Memory B cell (primary cell): ENCODE measurements at places on chromosomes 3 and 15.

- no peak for DNase-seq
Measured at GRCh38 chr15:57606048-57606447, 14.3 kb downstream of the MYZAP start.

DNA sequence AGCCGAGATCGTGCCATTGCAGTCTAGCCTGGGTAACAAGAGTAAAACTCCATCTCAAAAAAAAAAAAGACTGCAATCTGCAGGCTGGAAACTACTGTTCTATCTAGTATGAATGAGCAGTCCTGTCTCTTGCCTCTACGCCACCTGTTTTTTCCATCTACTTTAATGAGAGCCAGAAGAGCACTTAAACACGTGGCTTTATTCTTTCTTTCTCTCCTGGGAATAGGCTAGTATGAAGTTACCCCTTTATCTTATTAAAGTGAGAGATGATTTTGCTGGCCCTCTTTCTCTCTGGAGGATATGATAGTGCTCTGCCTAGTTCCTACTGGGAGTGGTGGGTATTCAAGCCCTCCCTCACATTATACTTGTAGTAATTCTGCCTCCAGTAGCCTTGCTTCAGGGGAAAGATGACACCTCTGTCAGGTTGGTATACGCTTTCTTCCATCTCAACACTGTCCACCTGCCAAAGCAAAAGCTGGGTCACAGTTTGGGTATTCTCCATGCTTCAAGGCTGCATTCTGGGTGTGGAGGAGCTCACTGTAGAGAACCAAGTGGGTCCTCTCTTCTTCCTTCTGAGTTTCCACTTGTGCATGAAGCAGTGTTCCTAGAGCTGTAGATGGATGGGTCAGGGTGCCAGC lies 17.8 kb downstream of the MAPKBP1 start:
- no peak for DNase-seq

DNA sequence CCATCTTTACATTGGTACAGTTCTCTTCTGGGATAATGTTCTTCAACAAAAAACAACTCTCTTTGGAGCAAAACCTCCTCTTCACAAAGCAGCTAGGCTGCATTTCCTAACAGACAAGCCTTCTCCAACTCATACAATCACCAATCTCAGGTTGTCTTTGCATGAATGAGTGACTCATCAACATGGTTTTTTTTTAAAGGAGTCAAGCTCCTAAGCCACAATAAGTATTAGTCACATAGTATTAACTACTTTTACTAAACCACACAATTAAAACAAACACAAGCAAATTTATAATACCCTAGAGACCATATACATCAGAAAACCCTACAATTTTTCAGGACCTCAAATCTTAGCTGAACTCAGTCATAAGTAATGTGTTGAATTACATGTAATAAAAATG lies 137.4 kb downstream of the TBC1D5 start:
- DNase-seq: no peak

DNA sequence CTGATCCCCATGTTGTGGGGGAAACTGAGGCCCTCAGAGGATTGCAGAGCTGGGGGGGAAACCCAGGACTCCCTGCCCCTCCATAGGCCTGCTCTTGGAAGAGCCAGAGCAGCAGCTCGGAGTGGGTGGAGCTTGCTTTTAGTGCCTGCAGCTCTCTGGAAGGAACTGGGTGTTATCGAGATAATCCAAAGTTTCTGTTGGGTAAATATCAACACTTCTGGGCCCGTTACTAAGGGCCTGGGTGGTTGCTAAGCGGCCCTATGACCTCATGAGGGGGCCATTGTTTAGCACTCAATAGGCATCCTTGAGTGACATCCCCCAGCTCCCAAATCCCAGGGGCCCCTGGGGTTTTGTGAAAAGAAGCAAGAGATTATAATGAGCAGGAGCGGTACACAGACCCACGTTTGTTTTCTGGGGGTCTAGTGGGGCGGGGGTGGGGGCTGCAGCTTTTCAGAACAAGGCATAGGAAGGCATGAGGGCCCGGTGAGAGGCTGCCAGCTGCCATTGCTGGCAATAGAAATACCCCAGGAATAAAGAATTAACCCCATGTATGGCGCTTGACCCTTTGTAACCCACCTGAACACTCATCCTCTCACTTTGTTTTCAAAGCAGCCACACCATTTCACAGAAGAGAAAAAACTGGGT lies 48.3 kb upstream of the ATP2B2 start:
- DNase-seq: no peak

GRCh38 chr3:16359331-16359730 lies 94.3 kb downstream of the OXNAD1 start:
- DNase-seq: no peak

DNA sequence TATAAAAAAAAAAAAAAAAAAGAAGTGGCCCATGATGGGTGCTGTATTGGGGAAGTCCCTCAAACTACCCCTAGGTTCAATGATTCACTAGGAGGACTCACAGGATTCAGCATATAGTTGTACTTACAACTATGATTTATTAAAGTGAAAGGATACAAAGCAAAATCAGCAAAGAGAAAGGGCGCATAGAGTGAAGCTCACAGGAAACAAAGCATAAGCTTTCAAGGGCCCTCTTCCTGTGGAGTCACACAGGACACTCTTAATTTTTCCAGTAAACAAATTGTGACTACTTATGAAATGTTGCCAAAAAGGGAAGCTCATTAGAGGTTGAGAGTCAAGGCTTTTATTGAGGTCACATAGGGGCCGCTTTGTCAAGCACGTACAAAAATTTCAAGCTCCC lies 153.7 kb upstream of the GAP43 start:
- DNase-seq: no peak

DNA sequence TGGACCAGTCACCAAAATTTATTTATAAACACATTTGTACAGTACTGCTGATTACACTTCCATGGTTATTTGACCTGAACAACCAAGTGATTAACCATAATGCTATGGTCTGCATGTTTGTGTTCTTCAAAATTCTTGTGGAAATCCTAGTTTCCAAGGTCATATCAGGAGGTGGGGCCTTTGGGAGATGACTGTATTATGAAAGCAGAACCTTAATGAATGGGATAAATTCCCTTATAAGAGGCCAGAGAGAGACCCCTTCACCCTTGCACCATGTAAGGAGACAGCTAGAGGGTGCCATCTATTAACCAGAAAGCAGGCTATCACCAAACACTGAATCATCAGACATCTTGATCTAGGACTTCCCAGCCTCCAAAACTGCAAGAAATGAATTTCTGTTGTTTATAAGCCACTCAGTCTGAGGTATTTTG lies 1.9 kb downstream of the SCAPER start:
- peak; percentile 18 for DNase-seq

DNA sequence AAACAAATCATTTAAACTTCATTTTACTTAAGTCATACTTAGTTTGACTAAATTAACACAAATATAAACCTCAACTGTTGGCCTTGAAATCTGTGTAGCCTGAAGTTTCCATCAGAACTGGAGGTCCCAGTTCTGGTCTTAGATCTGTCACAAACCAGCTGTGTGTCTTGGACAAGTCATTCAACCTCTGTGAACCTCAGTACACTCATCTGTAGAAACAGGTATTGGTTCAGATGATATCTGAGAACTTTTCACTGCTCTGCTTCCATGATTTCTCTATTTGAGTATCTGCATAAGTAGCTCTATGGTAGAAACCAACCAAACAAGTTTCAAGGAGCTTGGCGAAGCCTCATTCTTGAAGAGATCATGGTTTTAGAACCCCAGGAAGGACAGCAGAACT lies 60.4 kb upstream of the SLC2A2 start:
- no peak for DNase-seq

GRCh38 chr3:58563386-58564035 lies 13.7 kb downstream of the FAM107A start:
- DNase-seq: no peak

DNA sequence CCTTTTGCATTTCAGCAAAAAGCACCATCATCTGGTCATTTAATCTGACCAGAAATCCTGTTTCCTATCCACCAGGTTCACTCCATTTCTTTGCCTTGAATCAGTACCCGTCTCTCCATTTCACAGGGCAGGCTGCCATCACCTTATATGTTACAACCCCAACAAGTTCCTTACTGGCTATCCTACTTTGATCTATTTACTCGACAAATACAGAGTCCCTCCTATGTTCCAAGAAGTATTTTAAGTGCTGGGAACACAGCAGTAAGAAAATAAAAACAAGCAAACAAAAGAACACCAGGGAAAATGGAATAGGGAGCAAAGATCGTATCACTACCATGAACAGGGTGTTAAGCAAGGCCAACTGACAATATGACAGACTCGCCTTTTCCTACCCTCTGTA lies 295.2 kb upstream of the WNT5A start:
- DNase-seq: no peak

GRCh38 chr3:55337641-55338180 lies 149.4 kb downstream of the WNT5A start:
- no peak for DNase-seq

GRCh38 chr3:79983118-79983517 lies 215.3 kb upstream of the ROBO1 start:
- DNase-seq: no peak

GRCh38 chr3:23805633-23806533 lies at the start of gene UBE2E1:
TSS of gene UBE2E1 (plus strand) at chr3:23805955. CDS start at chr3:23807270, 1,315 bp downstream.
- DNase-seq: peak; percentile 73

DNA sequence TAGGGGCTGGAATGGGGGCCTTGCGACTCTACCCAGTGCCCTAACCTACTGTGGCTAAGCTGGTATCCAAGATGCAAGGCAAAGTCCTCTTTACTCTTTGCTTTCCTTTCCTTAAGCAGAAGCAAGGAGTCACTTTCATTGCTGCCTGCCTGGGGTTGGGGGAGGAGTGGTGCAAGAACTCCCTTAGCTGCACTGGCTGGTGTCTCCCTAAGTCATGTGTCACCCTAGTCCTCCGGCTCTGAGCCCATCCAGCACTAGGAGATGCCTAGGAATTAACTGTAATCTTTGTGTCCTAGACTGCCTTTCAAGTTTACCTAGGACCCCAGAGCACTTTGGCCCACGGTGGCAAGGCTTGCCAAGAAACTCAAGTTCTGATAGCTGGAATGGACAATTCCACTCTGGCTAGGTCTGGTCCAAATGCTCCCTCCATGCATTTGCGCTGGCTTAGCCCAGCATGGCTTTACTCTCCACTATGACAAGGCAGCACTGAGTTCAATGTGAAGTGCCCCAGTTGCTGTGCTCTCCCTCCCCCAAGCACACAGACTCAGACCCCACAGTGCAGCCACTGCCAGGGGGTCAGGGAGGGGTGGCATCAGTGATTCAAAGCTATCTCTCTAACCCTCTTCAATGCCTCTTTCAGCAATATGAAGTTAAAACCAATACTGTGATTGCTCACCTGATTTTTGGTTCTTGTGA lies 58.7 kb downstream of the ESYT3 start:
- DNase-seq: no peak

GRCh38 chr3:11618904-11619303 lies 24.8 kb downstream of the VGLL4 start:
- no peak for DNase-seq

- DNase-seq: no peak
Measured at GRCh38 chr3:126013751-126014156, 44.8 kb downstream of the ROPN1B start.

- no peak for DNase-seq
Measured at GRCh38 chr3:115361806-115362205, 214.7 kb upstream of the ZBTB20 start.

DNA sequence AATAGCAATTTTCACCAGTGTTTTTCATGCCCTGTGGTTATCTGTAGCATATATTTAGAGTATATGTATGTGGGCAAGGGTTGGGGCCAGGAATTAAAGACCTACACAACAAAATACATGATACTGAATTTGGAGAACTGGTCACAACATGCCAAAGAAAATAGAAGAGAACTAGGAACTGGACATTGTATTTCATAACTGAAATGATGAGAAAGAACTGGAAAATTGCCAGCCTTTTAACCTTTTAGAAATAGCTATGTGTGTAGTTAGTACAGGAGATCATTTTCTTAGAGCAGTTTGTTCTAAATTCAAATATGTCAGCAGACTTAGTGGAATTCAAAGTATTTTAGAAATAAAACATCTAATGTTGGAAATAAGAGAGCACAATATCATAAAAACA lies 227.1 kb upstream of the CGNL1 start:
- no peak for DNase-seq

DNA sequence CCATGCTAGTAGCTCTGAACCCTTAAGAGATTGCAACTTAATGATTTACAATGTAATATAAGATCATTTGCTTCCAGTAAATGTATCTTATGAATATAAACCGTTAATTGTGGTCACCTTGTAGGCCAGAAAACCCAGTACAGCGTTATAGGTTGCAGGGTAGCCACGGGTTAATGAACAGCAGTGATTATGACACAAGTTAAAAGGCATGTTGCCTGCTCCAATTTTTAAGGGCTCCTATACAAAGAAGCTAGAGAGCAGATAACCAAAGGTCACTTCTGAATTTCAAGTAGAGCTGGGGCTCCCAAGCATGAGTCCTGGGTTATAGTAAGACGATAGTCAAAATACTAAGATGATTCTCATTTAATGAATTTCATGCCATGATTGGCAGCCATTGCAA lies 13.5 kb downstream of the GUCA1C start:
- DNase-seq: no peak

DNA sequence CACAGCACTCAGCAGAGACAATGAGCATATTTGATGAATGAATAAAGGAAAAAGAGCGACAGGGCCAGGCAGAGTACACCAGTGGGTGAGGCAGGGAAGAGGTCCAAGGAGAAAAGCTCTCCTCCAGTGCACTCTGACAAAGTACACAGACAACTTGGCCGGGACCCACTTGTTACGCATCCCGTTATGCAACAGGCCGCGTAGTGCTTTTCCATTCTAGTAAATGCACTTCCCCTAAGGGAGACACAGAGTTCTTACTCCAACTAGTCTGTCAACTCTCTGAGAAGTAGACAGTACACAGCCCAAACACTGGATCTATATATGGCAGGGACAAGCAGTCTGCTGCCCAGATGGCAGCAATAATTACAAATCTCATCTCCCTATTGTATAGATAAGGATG lies 18.5 kb downstream of the LARP6 start:
- no peak for DNase-seq

- DNase-seq: no peak
Measured at GRCh38 chr3:180176059-180176458, 139.3 kb upstream of the PEX5L start.

GRCh38 chr15:52124270-52124880 lies 11.8 kb upstream of the BCL2L10 start:
- no peak for DNase-seq

DNA sequence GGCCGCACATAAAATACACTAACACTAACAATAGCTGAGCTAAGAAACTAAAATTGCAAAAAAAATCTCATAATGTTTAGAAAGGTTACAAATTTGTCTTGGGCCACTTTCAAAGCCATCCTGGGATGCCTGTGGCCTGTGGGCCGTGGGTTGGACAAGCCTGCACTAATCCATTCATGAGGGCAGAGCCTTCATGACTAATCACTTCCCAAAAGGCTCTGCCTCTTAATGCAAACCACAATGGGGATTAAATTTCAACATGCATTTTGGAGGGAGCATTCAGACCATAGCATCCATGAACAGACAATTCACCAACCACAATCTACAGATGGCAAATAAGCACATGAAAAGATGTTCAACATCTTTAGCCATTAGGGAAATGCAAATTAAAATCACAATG lies 128.2 kb downstream of the SUCLG2 start:
- no peak for DNase-seq

GRCh38 chr3:182018361-182018760 lies 306.6 kb downstream of the SOX2 start:
- no peak for DNase-seq
